ENCODE measurements at places on chromosomes 3 and 15.

GRCh38 chr15:22933641-22934061 is 46.5 kb downstream of the CYFIP1 start:
- DNase-seq, result no peak

- no peak for DNase-seq
Measured at GRCh38 chr3:149095487-149095886, 9.2 kb upstream of the HLTF start.

- DNase-seq, result no peak
Measured at GRCh38 chr3:26768068-26768651, 145.6 kb downstream of the LRRC3B start.

DNA sequence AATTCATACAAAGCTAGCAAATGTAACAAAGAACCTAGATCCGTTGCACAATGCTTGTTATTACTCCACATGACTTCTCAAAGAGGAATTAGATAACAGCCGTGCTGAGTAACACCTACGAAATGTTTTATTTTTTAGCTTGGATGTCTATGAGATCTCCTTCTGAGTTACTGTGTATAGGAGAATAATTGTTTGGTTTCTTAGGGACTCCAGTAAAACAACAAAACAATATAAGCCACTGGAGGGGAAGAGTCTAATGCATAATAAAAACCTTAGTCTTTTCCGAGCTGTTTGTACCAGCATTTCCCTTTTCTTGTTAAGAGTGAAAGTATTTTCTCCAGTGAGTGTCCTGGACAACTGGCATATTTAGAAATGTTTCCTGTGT is 15.6 kb downstream of the SNAP23 start:
- DNase-seq, result no peak

DNA sequence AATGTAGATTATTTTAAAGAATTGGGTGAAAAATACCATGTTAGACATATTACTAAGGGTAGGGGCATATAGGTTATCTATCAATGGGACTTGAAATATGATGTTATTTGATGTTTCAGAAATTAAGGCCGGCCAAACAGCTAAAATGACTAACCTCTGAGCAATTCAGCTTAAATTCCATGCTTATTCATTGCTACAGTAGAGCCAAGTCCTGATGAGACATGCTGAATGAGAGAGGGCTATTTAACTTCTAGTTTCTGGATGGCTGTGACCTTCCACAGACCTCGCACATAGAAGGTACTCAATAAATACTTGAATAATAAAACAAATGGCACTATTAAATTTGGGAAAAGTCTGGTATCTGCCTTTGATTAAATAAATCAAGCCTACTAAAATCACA is 175.6 kb upstream of the WNT5A start:
- DNase-seq, result no peak

DNA sequence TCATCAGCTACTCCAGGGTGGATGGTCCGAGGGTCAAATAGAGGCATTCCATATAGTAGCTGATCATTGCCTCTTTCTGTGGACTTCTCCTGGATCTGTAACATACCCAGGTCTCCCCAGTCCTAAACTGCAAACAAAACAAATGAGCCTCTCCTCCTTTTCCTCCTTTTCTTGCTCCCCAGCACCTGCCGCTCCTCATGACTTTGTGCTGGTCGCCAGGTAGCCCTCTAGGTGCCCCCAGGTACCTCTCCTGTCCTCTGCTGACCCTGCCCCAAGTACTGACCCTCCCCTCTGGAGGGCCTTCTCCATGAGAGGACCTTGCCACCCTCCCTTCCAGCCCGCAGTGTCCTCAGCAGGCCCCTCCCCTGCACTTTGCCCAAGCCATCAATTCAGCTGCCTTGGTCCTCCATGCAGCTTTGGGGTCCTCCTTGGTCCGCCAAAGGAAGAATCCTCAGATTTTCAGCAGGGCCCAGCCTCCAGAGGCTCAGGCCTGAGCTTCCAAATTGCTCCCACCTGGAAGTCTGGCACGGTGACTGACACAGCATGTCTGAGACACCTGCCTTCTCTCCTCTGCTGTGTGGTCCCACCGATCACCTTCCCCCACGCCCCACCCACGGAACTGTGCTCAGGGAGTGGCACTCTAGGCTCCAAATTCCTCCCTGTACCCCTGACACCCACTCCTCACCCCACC is 111.0 kb downstream of the LRRK1 start:
- no peak for DNase-seq

GRCh38 chr15:35557544-35557943 is 11.6 kb upstream of the DPH6 start:
- no peak for DNase-seq

DNA sequence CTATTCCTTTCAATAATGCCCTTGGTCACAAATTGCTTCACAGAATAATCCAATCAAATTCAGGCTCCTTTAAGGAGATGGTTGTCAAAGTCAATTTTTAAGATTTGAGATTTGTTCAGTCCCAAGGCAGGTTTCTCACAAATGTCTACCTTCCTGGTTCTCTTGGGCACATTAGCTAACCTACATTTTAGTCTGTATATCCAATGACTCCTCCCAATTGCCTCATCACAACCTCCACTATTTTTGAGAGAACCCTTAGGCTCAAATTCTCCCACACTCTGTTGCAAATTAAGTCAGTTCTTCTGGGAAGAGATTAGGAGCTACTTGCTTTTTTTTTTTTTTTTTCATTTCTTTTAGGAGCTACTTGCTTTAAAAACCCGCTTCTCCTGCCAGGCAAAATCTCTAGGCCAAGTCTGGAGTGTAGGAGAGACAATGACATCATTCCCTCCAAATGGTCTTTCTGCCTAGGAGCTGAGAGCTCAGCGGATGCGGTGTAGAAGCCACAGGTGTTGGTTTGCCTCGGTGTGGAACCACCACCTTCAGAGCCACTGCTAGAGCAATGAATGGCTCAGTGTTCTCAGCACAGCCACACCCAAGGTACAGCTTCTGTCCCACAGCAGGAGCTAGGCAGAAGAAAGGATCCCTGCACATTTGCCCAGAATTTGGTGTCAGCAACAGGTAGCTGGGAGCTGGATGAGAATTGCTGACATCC is 10.0 kb upstream of the INO80 start:
- no peak for DNase-seq

- DNase-seq, result no peak
Measured at GRCh38 chr3:155242342-155242741, 51.1 kb downstream of the STRIT1 start.

DNA sequence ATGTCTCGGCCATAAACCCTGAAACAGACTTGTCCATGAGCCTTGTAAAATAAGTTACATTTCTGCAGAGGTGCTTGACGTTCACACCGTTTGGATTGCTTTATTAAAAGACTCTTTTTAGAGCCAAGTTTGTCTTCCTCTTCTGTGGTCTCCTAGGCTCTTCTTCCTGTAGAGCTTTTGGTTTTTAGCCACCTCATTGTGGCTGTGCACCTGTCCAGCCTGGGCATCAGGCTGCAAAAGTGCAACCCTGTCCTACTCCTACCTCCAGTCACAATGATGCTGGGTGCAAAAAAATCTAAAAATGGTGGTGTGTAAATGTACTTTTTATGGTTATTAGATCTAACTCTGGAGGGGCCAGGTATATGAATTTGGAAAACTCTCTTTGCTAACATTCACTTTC is 2.8 kb upstream of the RIOX2 start:
- no peak for DNase-seq

DNA sequence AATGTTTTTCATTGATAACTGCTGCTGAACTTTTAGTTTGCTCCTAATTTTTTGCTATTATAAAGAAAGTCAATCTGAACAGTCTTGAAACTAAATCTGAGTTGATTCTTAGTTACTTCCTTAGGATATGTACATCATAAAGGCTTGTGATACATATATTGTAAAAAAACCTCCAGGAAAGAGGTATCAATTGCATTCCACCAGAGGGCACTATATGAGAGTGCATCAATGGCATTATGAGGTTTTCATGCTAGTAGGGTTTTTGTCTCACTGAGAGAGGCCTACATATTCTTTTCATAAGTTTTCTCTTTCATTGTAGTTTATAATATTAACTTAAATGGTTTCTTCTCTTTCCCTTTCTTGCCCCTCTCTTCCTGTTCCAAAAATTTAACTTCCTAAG is 46.9 kb downstream of the PIK3R4 start:
- no peak for DNase-seq

- DNase-seq, result no peak
Measured at GRCh38 chr15:36278219-36278618, 301.2 kb upstream of the CDIN1 start.

- DNase-seq, result no peak
Measured at GRCh38 chr15:33045066-33045810, 149.3 kb downstream of the FMN1 start.

DNA sequence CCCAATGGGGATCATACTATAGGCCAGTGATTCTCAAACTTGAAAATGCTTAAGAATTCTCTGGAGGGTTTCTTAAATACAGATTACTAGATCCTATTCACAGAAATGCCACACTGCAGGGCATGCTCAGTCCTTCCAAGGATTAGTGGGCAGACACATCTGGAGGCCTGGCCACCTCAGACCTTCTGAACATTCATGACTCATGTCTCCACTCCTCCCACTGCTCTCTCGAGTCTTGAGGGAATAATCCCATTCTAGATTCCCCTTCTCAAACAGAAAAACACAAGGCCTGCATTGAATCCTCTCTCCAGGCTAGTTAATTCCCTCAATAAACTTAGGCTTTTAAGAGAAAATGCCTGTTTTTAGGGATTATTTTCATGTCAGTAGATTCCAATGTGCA is 22.1 kb downstream of the ZNF621 start:
- DNase-seq, result no peak

GRCh38 chr3:136428167-136428566 is 178.0 kb downstream of the PCCB start:
- DNase-seq, result no peak

GRCh38 chr15:38872732-38873131 is 308.1 kb upstream of the RASGRP1 start:
- DNase-seq, result no peak

GRCh38 chr15:72124218-72124617 is 6.0 kb downstream of the SENP8 start:
- no peak for DNase-seq

GRCh38 chr3:170003881-170004356 is 33.9 kb upstream of the GPR160 start:
- no peak for DNase-seq

Data from stimulated activated CD4-positive, alpha-beta T cell treated with anti-CD3 and anti-CD28 coated beads, Interleukin-12 subunit alpha, Interleukin-12 subunit beta, amount 100 ng/mL, for 24 hours (primary cell).